Activated gamma-delta T cell treated with anti-CD3 and anti-CD28 coated beads, Interleukin-2, amount 50 U/mL, for 16 hours (primary cell): ENCODE measurements at places on chromosomes 2 and 18.

DNA sequence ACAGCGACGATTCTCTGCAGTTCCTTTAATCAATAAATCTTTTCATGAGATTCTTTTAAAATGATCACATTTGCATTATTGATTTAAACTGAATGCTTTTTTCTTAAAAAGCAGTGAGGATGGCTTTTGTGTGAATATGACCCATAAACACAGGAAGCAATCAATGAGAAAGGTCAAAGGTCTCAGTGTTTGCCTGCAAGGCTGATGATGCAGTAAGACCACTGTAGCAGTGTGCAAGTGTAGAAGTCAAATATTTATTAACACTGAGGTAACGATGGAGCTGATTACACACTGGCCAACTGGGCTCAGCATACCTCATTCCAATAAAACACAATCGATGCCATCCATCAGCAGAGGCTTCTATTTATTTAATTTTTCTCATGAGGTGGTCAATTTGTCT is 633.5 kb downstream of the DCDC2C start:
- DNase-seq, result no peak

DNA sequence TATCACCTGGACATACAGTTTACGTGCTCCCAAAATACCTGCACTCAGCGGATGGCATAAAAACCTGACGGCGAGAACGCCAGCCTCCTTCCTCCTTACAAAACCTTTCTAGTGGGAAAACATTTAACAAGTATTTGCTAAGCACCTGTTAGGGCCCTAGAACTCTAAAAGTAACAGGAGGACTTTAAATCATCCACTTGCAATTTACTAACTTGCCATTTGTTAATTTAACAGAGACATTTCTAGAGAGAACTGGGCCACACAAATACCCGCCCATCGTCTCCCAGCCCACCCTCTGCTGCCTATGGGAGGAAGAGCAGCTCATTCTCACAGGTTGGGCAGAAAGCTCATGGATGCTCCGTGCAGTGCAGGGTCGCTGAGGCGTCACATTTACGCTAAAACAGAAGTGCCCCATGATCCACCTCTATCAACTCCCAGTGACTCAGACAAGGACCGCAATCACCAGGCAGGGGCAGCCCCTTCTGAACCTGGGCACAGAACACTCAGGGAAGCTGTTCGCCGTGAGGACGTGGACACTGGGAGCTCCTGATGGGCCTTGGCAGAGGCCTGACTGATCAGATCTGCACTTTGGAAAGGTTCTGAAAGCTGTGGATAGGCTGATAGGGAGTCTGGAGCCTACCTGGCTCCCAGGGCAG is 106.9 kb downstream of the HDAC4 start:
- no peak for DNase-seq

- DNase-seq, result no peak
These were observed 366.3 kb downstream of the NYAP2 start for GRCh38 chr2:225765820-225766219.

DNA sequence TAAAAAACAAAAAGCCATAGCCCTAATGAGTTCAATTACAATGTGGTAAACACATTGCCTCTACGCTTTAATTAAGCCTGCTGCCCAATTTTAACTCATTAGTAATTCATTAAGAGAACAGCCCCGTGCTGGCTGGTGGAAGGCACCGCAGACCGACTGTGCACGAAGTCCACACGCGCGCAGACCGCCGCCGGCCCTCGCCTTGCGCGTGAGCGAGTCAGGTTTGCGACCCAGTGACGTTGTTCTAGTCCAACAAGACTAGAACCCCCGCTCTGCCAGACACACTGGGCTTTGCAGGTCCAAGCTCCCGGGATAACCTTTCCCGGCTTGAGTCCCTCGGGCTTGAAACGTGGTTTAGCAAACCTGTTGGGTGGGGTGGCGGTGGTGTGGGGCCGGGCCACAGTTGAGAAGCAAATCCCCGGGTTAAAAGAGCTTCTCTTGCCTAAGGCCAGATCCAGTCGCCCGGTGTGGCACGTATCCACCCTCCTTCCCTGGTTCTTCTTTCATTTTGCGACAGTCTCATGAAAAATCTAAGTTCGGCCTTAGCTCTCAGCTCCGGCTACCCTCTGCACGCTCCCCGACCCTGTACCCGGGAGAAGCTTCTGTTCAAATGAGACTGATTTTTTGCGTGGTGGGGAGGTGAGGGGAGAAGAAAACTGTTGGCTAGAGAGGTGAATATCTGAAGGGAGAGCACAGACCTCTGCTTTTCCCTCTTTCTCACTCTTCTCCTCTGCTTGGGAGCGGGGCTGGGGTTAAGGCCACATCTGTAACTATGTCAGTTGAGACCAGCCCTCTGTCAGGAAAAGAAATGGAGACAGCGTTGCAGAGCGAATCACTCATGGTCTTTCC is 11.1 kb upstream of the SKOR2 start:
- DNase-seq, result no peak

DNA sequence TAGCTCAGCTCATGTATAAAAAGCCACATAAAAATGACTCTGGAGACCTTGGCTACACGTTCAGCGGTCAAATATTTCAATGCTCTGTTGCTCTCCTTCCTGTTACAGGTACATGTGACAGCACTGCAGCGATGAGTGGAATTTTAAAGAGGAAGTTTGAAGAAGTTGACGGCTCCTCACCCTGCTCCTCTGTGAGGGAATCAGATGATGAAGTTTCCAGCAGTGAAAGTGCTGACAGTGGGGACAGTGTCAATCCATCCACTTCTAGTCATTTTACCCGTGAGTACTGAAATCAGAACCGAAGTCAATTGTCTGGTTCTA is 125.4 kb downstream of the CSRNP3 start:
- no peak for DNase-seq

- DNase-seq, result no peak
These were observed 69.2 kb downstream of the SLC40A1 start for GRCh38 chr2:189511210-189511959.

- no peak for DNase-seq
These were observed 388.6 kb upstream of the TNP1 start for GRCh38 chr2:217248312-217248935.

GRCh38 chr2:27212626-27213471 is 781 bp upstream of the SLC5A6 start:
- peak; percentile 12 for DNase-seq

DNA sequence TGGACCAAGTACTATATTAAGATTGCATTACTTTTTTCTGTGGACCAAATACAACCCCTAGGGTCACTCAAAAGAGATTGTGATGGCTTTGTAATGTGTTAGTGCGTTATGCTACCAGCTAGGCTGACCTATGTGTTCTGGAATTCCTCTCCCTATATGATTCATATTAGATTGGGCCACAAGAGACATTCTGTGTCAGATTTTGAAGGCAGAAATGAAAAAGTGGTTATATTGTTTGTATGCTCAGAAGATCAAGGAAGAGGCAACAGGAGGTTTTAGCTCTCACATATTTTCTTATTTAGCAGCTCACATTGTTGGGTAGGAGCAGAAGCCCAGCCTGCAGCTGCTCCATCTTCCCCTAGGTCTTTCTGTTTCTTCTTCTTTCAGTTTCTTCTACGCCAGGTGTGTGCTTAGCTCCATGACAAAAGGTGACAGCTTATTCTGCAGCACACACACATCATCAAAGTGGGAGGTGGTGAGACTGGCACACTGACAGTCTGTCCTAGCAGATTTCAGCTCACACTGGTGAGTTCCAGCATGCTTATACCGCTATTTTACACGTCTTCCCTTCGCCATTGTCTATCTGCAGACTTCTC is 156.8 kb upstream of the UBE2E3 start:
- no peak for DNase-seq

GRCh38 chr2:17318013-17318412 is 200.2 kb downstream of the RAD51AP2 start:
- no peak for DNase-seq

DNA sequence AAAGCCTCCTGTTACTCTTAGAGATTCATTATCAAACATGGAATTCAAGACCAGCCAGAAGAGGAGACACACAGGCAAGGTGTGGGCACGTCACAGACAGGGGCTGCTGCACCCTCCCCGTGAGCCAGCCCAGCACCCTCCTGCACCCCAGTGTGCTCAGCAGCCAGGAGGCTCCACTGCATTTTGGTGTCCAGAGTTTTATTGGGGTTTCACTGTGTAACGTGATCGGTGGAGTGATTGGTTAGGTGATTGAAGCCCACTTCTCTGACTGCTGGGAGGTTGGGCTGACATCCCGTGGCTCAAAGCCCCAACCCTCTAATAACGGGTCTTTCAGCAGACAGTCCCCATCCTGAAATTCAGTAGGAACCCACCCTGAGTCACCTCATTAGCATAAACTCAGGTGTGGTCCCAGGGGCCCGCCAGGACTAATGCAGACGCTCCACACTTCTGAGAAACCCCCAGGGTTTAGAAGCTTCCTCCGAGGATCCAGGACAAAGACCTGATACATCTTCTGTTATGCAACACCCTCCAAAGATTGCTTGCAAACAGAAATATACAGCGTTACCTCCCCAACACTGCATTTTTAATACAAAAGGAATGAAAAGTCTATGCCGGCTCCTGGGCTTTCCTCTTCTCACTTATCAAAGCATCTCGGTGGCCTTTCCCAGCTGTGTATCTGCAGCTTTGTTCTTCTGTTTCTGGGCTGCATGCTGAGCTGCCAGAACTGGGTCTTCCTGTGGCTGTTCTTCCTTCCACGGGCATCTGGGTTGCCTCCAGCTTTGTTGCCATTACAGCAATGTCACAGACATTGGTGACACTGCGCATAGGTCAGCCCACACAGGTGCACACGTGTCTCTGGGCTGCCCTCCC is 43.7 kb upstream of the SNED1 start:
- no peak for DNase-seq

- DNase-seq, result no peak
These were observed 1354.6 kb upstream of the NRXN1 start for GRCh38 chr2:52386433-52387030.

GRCh38 chr2:224436634-224437033 is 34.7 kb upstream of the FAM124B start:
- DNase-seq, result no peak

- no peak for DNase-seq
These were observed 184.9 kb downstream of the PDE1A start for GRCh38 chr2:182241936-182242335.

GRCh38 chr2:233047206-233047605 is 12.9 kb upstream of the INPP5D start:
- DNase-seq, result no peak

GRCh38 chr2:71589763-71590162 is 136.4 kb downstream of the DYSF start:
- DNase-seq, result no peak

GRCh38 chr2:24870891-24871705 is 48.9 kb downstream of the ADCY3 start:
- no peak for DNase-seq

DNA sequence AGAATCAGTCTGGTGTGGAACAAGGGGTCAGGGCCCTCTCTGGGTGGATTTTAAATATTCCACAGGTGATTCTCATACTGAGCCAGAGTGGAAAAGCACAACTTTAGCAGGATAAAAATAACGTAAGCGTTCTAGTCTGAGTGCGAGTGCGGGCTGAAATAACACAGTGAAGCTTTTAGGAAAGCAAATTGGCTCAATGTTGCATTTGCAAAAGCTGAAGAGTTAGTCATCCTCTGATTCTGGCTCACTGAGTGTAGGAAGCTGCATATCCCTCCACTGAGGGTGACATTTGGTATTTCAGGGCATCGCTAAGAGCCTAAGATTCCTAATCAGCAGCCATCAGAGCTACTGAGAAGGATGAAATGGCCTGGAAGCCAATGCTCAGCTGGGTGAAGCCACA is 134.7 kb downstream of the RIF1 start:
- DNase-seq, result no peak

DNA sequence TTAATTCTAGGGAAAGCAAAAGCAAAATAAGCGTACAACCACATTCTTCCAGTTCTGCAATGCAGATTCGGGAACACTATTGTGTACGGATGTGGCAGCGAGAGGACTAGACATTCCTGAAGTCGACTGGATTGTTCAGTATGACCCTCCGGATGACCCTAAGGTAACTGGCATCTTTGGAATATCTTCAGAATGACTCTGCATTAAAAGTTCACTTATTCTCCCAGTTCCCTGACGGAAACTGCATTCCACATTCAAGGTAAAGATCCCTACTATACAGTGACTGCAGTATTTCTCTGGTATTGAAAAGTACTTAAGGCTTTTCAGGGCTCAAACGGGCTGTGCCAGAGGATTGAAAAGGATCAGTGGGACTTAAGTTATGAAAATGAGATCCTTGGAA is 10.9 kb downstream of the DDX18 start:
- no peak for DNase-seq

GRCh38 chr18:62832282-62832681 is 116.9 kb downstream of the PHLPP1 start:
- no peak for DNase-seq

DNA sequence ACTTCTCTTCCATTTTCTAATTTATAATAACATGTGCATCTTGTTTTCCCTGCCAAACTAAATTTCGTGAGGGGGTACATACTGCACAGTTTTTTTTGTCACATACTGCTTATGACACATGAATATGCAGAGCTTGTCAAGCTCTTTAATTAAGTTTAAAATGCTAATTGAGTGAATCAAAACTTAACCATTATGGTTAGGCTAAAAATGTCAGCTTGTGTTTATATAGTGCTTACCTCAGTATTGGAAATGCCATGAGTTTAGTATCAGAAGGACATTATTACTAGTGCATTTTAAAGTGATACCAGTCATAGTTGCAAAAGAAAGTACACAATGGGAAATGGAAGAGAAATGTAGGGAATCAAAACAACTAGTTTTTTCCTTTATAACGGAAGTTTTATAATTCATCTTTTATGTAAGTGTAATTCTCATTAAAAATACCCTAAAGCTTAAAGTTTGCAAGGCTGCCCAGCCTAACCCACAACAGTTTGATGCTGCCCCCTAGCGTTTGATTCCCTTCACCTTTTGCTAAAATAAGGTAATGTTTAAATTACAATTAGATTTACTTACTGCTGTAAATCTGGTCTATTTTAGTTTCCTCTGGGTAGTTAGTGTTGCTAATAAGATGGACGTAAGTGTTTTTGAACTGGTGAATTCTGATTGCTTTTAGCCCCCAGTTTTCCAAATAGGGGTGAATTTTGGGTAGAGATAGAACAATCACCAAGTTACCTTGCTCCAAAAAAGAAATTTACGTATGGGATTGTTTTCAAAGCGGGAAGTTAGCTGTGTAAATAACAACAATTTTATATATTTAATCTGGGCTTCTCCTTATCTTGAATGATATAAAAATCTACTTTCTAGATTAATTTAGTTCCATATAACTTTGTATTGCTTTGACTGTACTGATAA is 3.2 kb downstream of the SLC39A10 start:
- peak; percentile 77 for DNase-seq

DNA sequence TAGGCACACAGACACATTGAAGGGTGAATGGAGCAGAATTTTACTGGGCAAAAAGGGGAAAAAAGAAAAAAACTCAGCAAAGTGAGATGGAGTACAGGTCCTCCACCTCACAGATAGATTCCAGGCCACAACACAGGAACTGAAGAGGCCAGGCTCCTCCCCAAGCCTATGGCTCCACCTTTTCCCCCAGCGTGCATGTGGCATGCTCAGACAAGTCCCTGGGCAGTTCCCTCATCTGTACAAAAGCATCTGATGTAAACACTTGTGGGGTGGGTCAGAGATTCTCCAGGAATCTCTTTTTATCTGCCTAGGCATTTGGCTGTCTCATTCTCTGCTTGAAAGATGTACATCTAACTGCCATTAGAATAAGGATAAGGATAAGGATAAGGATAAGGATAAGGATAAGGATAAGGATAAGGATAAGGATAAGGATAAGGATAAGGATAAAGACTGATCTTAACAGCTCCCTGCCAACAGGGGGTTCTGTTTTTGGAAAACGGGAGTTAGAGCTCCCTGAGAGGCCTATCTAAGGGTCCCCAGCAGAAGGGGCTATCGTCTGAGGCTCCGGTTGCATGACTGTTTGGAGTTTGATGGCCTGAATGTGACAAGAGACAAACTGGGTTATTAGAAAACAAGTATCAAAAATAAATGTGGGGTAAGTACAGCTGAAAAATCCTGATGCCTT is 17.2 kb upstream of the ASXL3 start:
- no peak for DNase-seq

- DNase-seq, result peak; percentile 67
These were observed at the start of gene HPCAL1 for GRCh38 chr2:10302479-10303180. Gene HPCAL1, plus strand, starts transcription at chr2:10302904. Its CDS starts 116,854 bp downstream, at chr2:10419758.
